ENCODE measurements at places on chromosomes 1 and 21.

DNA sequence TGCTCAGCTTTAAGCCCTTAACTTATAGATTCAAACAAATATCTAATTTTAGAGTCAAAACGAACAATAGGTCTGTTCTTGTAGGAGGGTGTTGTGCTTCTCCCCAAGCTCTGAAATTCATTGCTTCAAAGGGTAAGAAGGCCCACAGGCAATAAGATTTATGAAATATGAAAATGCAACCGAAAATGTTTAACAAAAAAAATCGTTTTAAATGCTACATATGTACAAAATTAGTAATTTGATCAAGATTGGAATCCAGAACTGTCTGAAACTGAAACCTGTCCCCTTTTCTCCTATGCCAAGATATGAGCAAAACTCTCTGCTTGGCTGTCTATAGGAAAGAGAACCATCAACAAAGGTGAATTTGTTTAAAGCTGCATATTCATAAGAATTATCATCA is 534.3 kb downstream of the PLPP3 start:
- DNase-seq: no peak

DNA sequence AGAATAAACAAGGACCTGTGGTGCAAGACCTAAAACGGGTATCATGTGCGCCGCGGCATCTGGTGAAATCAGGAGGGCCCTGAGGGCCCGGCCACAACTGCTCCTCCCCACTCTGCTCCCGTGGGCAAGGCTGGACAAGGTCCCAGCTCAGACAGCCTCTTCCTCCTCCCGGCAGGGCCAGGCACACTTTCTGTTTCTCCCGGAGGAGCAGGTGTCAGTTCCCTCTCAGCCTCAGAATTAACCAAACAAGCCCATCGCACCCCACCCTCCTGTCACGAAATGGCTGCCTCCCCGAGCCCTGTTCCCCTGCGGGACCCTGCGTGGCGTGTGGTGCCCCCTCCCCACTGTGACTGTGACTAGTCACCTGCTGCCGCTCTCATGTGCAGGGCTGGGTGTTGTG is 15.2 kb downstream of the PTTG1IP start:
- peak; percentile 63 for DNase-seq

DNA sequence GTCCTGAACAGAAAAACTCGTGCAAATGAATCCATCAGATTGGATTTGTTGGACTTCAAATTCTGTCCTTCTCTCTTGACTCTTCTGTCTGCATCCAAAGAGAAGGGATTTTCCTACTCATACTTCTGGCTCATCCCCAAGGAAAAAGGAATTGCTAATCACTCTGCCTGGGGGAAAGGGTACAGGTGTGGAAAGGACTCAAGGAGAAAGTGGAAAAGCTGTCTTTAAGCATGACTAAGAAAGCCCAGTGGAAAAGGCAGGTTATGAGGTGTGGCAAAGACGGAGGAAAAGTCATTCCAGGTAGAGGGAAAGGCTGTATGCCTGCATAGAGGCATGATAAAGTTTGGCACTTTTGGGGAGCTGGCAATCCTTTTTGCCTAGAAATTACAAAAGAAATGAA is 43.4 kb downstream of the PTGS2 start:
- DNase-seq: no peak

DNA sequence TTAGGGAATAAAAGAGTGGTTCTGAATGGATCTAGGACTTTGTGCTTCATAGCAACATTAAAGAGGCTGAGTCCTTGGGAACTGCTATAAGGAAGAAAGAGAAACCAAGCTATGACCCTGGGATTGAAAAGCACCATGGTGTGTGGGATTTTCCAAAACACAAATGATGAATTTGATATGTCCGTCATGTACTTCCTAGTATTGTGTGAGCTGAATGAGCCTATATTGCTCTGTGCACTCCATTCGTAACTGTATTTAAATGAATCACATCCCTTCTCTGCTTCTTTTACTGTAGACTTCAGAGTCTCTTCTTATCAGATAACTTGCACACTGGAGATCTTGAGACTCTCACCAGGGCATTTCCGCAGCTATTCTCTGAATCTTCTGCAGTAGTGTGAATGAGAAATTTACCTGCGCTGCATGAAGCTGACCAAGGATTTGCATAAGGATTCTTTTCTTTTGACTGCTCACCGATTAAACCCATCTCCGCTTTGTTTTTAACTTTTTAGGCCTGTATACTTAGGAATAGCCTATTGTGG is 23.1 kb upstream of the OR10J4 start:
- DNase-seq: no peak

Data from suprapubic skin (tissue), 4 donors.